Stimulated activated CD4-positive, alpha-beta T cell treated with anti-CD3 and anti-CD28 coated beads, TNF-alpha, amount 100 ng/mL, for 1 hour (primary cell): ENCODE measurements at places on chromosomes 12 and 14.

DNA sequence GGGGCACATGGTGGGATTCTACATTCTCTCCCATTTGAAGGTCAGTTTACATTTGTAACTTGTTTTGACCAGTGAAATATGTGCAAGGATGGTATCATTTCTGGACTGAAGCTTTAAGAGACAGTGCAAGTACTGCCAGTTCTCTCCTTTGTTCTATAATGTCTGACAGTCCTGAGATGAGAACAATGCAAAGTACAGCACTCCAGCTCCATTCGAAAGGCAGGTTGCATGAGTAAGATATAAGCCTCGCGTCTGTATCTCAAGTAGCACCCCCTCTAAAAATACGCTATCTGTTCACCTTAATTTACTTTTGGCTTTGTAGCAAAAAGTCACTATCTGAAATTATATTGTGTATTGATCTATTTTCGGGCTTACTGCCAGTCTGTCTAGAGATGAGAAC, 1122.2 kb upstream of the TMEM132C start:
- DNase-seq, result no peak

- DNase-seq, result no peak
Measured at GRCh38 chr14:103348154-103348553, 14.1 kb downstream of the EIF5 start.

GRCh38 chr14:23103581-23103980, 1.2 kb downstream of the CIROP start:
- no peak for DNase-seq

GRCh38 chr12:130288206-130288605, 49.5 kb upstream of the PIWIL1 start:
- no peak for DNase-seq

DNA sequence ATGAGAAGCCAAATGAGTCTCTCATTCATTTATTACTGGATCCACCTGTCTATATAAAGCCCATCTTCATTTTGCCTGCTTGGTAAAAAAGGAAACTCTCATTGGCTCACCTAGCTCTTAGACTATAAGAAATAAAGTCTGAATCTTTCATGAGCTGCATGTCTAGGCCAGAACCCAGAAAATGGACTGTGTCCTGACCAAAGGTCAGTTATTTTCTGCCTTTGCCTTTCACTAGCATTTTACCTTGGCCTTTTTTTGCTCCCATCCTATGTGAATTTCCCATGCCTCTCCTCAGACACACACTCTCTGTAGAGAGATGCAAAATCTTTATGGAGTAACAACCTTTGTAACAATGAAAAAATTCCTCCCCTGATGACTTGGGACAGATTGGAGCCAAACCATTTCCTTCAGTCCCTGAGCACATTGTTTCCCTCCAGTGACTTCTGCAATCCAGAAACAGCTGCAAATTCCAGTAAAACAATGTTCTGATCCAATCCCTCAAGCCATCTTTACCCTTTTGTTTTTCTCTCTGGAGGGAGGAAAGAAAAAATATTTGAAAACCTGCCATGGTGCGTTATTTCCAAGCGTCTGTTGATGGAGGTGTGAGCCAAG, 33.6 kb upstream of the MAP3K9 start:
- no peak for DNase-seq

DNA sequence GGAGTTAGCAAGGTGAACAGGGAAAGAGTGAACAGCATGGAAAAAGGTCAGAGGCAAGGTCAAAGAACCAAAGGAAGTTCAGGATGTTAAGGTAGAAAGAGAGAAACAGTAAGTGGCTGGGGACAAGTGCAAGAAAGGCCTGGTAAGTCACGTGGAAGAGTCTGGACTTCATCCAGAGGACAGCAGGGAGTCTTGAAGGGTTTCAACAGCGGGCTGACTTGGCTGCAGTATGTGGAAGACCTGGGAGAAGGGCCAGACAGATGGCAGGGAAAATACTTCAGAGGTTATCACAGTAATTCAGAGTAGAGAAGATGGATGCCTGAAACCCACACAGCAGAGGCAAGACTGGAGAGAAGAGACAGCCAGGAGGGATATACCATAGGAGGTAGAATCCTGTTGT, 34.0 kb downstream of the CIT start:
- no peak for DNase-seq
